ENCODE measurements at places on chromosomes 2 and 18. TPM values are rescaled to one million over a fixed set of nuclear protein-coding genes. Genes with fewer than 3 reads are reported as not detected.

The SP140L gene
- total RNA-seq = 120 TPM

The ITPRIPL1 gene
- total RNA-seq = 34.2 TPM

The RAPH1 gene
- total RNA-seq = 2.0 TPM

The TUBA3D gene
- not detected for total RNA-seq

The SPEG gene
- 0.32 TPM for total RNA-seq

The CD8B gene
- total RNA-seq = 0.80 TPM

The HRH4 gene
- total RNA-seq = 2.0 TPM

The HOXD4 gene
- not detected for total RNA-seq

The DCDC2C gene
- not detected for total RNA-seq

The LYPD6 gene
- total RNA-seq = not detected

The COL6A3 gene
- total RNA-seq = 0.80 TPM

The NT5DC4 gene
- total RNA-seq = not detected

The KHK gene
- total RNA-seq = 12.2 TPM

The MAPK4 gene
- not detected for total RNA-seq

The SPHKAP gene
- not detected for total RNA-seq

The COL3A1 gene
- total RNA-seq = not detected

The MALL gene
- total RNA-seq = not detected

The HOXD10 gene
- not detected for total RNA-seq

The FIGN gene
- not detected for total RNA-seq

The MC4R gene
- not detected for total RNA-seq

The UGT1A8 gene
- not detected for total RNA-seq

The SLC39A10 gene
- total RNA-seq = 47.1 TPM

The FSHR gene
- total RNA-seq = not detected

The ANKRD36 gene
- total RNA-seq = 66.5 TPM

The CAVIN2 gene
- not detected for total RNA-seq

The COL4A3 gene
- not detected for total RNA-seq

The KCNG2 gene
- not detected for total RNA-seq

The CFC1B gene
- total RNA-seq = not detected

The LDLRAD4 gene
- 28.5 TPM for total RNA-seq

The ST8SIA5 gene
- total RNA-seq = not detected

The PTPRM gene
- 6.9 TPM for total RNA-seq

The PPIG gene
- 51.9 TPM for total RNA-seq

The RUFY4 gene
- 1.3 TPM for total RNA-seq

The SCN2A gene
- 0.30 TPM for total RNA-seq

The PAX8 gene
- 0.32 TPM for total RNA-seq

The IHH gene
- total RNA-seq = not detected

The SCYGR4 gene
- not detected for total RNA-seq

The IL1R1 gene
- 0.11 TPM for total RNA-seq

The TUBB8B gene
- total RNA-seq = not detected

The FAM136A gene
- total RNA-seq = 49.6 TPM

The SFTPB gene
- not detected for total RNA-seq

The ABI2 gene
- total RNA-seq = 27.0 TPM

The ABCG8 gene
- not detected for total RNA-seq

The ERFE gene
- 0.11 TPM for total RNA-seq

The WDR43 gene
- total RNA-seq = 79.1 TPM

All from T-helper 2 cell treated with Interferon-gamma antibody and Interleukin-4, amounts not matched to agents 100 ng/mL and 5 ng/mL, for 36 hours (primary cell).